Ascending aorta (tissue), 2 donors: ENCODE measurements at places on chromosomes 7 and 10. TPM values are rescaled to one million over a fixed set of nuclear protein-coding genes. Genes with fewer than 3 reads are reported as not detected.

Gene INTS15
- total RNA-seq: 15.2 TPM

Gene ENTPD1
- 41.6 TPM for total RNA-seq

Gene TRIL
- total RNA-seq: 13.5 TPM

Gene SDHAF3
- total RNA-seq: not detected

Gene CCT6A
- 86.2 TPM for total RNA-seq

Gene DNAH11
- total RNA-seq: 0.75 TPM

- DNase-seq: no peak
These were observed 150.8 kb downstream of the RNF216 start for GRCh38 chr7:5630670-5631069.

DNA sequence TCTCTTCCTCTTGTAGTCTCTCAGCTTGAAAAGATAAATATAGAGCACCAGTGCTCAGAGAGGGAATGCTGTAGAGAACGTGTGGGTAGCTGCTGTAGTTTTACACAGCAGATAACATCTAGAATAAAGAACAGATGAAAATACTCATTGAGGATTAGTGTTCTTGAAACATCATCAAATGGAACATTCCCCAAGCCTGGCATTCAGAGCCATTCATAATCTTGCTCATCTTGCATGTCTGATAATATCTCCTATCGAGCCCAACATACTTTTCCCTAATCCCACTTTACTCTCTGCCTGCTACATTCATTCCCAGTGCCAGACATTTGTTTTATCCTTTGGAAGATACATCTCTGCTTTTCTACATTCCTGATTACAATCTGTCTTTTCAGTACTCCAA lies 35.2 kb downstream of the MCU start:
- no peak for DNase-seq

GRCh38 chr10:127243490-127244272 lies 47.3 kb upstream of the INSYN2A start:
- no peak for DNase-seq

- DNase-seq: no peak
These were observed 293.6 kb downstream of the CSTF2T start for GRCh38 chr10:51405580-51406351.
